GM23248 (cell line): ENCODE measurements at places on chromosomes 11 and 22. TPM values are rescaled to one million over a fixed set of nuclear protein-coding genes. Genes with fewer than 3 reads are reported as not detected.

DNA sequence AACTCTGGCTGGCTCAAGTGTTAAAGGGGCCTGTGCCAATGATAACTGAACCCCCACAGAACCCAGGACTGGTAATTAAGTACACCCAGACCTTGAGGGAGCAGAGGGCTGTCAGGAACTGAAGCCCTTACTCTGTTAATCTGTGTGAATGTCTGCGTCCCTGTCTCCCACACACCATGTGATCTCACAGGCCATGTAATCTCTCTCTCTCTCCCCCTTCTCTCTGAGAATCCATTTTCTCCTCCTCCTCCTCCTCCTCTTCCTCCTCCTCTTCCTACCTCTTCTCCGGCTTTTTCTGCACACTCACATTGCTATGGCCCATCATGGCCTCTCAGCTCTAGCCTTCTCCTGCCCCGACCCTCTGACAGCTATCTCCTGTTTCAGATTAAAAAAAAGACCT is 14.6 kb upstream of the IRAG1 start:
- no peak for DNase-seq
- no peaks in the 10 kb centered on the region for H3K4me1 ChIP-seq
- H3K27me3 ChIP-seq = no peaks in the 10 kb centered on the region
- H3K27ac ChIP-seq = no peak overlapping the region

- no peaks in the 10 kb centered on the region for H3K4me1 ChIP-seq
- no peak overlapping the region for H3K27ac ChIP-seq
- DNase-seq = no peak
- H3K27me3 ChIP-seq = no peaks in the 10 kb centered on the region
Observed at GRCh38 chr22:33272180-33272579, 214.0 kb upstream of the SYN3 start.

- no peaks in the 10 kb centered on the region for H3K36me3 ChIP-seq
- no peak overlapping the region for H3K27ac ChIP-seq
- no peaks in the 10 kb centered on the region for H3K4me1 ChIP-seq
- H3K4me3 ChIP-seq = no peak overlapping the region
Observed at GRCh38 chr11:133834682-133835592, 10.4 kb downstream of the SPATA19 start.

The CALCA gene
- not detected in 2 replicates for polyA plus RNA-seq

The APOL5 gene
- not detected in 2 replicates for polyA plus RNA-seq
